HFFc6 (cell line): ENCODE measurements at places on chromosomes 3 and 15. TPM values are rescaled to one million over a fixed set of nuclear protein-coding genes. Genes with fewer than 3 reads are reported as not detected.
A peak's percentile ranks its signal among the peaks of the same experiment; 100 is the strongest.

DNA sequence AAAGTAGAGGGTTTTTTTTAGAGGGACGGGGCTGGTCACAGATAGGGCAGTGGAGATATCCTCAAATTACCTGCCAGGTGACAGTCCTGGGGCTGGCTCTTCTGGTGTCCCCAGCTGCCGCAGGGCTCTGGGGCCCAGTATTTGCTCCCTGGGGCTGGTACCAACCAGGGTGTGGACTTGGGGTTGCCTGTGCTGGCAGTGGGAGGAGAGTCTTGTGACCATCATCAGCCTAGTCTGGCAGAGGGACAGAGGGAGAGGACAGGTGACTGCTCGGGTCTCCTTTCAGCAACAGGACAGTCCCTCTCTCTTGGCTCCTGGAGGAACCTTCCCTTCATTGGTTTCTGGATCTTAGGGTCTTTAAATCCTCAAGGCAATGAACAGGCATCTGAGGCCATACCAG is 7.9 kb upstream of the RPP14 start:
- DNase-seq, result no peak

IL17RD gene
- total RNA-seq, result 0.05 to 0.31 TPM (median 0.05 TPM) in 3 replicates

ANKDD1A gene
- 1.4 to 1.9 TPM (median 1.8 TPM) in 3 replicates for total RNA-seq

DNA sequence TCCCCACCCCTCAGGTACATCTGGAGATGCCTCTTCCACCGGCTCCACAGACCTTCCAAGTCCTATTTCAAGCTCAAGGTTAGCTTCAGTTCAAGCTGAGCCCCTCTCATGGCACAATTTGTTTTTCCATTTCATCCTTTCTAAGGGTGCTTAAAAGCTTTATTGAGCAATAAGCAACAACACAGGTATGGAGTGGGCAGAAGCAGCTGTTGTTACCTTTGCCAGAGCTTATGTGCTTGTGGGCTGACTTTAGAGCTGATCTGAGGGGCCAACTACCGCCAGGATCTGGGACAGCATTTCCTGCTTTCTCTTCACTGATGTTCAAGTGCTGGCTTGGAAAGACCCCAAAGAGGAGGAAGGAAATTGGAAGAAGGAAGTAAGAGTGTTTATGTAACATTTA is 140.0 kb upstream of the KLHL25 start:
- DNase-seq, result no peak

- DNase-seq, result no peak
These were observed 24.3 kb downstream of the CD200R1L start for GRCh38 chr3:112822064-112823055.

DNA sequence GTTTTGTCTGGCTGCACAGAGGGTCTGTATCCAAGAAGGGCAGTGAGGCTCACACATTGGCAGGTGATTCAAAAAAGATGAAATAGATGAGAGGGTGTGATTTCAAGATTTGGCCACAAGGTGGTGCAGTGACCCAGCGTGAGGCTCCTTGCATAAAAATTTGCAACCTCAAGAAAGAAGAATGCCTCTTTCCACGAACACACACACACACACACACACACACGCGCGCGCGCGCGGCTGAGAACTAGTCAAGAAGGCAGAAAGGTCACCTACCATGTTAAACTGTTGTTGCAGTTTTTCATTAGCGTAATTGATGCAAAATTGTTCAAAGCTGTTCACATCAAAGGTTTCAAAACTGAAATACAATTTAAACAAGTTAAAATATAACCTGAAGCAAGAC is 39.2 kb downstream of the MYO5C start:
- DNase-seq, result peak; percentile 69

GRCh38 chr3:43104660-43105595 is 951 bp downstream of the POMGNT2 start:
- no peak for DNase-seq

DBR1 gene
- 13.7 to 13.9 TPM (median 13.8 TPM) in 3 replicates for total RNA-seq

PLSCR5 gene
- total RNA-seq, result not detected in 3 replicates

LXN gene
- 11.6 to 16.8 TPM (median 13.2 TPM) in 3 replicates for total RNA-seq

GRCh38 chr3:37992271-37993066 is 1.9 kb downstream of the VILL start:
- no peak for DNase-seq

- no peak for DNase-seq
These were observed at the start of gene CADPS for GRCh38 chr3:62874711-62875557. TSS of gene CADPS (minus strand) at chr3:62875416. CDS start at chr3:62875029, 387 bp downstream.

DNA sequence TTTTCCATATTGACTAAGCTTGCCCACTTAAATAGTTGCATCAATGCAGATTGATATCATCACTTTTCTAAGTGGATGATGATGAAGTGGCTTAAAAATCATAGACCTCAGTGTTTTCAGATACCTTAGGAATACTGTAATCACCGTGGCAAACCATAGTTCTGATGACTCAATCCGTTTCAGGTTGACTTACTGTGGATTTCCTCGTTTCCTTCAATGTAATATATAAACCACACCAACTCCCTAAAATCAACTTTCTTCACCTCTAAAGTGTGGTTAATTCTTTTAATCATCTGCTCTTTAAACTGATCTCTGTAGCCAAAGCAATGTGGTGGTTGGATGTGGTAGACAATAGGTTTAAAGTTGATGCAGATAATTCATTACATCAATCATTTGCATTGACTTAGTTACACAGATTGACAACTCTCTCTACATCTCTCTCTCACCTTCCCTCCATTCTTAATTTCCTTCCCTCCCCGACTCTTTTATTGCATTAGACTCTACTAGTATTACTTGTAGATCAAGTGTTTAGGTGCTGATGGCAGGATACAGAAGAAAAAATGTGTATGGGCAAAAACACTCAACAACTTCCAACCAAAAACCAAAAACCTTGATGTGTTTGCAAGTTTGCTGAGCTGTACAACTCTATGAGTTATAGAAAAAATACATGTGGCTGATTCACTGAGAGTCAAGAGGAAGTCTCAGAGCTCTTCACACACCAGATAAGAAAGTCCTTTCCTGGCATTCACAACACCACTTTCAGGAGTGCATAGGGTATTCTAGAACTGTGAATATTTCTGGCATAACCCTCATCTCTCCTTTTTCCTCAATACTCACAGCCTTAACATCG is 243.5 kb downstream of the NFKBIZ start:
- DNase-seq, result peak; percentile 70

DNA sequence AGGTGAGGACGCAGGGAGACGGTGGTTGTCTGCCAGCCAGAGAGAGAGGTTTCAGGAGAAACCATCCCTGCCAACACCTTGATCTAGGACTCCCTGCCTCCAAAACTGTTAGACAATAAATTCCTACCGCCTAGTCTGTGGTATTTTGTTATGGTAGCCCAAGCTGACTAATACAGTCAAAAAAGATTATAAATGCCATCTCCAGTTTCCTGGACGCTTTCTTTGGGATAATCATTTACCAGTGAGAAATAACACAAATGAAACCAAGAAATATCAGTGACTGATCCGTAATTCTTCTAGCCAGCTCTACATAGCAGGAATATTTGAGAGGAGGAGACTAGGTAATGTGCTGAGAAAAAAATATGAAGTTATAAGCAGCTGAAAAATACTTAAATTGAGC is 707.8 kb upstream of the LMCD1 start:
- DNase-seq, result no peak

SLC2A2 gene
- not detected in 3 replicates for total RNA-seq

CCR5 gene
- not detected in 3 replicates for total RNA-seq

UNC13C gene
- not detected in 3 replicates for total RNA-seq

HAPLN3 gene
- total RNA-seq, result 8.4 to 16.6 TPM (median 14.4 TPM) in 3 replicates

- DNase-seq, result no peak
These were observed 3.7 kb downstream of the NMD3 start for GRCh38 chr3:161224786-161225185.

GRCh38 chr3:114454551-114455251 is 160.9 kb downstream of the TIGIT start:
- DNase-seq, result no peak

DNA sequence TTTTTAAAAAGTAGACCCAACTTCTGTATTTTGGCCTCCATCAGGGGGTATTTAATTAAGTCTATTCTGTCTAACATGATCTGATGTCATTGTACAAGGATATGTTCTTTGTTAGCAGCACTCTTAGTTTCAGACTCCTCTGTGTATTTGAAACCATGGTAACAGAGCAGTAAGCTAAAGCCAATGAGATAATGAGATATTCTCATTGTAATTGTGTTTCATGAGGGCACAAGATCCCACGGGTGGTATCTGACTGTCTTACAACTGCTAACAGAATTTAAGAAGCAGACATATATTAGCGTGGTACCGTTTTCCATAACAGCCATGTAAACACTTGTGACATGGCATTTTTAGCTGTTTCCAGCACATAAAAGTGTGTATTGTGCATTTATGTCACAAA is 251.2 kb upstream of the VEPH1 start:
- no peak for DNase-seq

GRCh38 chr3:159859836-159860235 is 128.8 kb upstream of the IL12A start:
- DNase-seq, result no peak

DNA sequence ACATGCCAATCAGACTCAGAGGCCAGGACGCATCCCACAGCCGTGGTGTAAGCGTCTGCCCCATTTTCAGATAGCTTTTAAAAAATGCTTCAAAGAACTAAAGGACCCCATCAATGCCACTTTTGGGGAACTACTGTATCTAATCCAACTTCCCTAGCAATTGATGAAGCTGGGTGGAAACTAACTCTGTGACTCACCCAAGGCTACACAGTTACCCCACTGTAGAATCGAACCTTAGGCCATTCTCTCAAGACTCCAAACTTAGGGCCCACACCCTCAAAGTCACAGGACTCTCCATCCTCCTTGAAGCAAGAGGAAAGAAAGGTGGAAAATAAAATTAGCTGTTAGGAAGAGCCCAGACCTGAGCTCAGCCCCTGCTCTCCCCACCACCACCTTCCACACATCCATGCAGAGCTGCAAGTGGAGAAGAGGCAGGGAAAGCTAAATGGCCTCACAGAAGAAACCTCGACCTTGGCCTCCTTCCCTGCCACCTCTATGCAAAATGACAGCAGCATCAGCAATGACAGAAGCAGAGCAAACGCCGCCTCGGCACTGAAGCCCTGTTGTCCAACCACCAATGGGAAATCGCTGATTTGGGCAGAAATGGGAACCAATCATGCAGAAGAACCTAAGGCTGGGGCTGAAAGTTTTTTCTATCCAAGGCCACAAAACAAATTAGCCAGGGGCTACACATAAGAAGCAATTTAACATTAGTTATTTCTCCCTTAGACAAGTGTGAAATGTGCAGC is 22.2 kb downstream of the ANP32A start:
- no peak for DNase-seq

DNA sequence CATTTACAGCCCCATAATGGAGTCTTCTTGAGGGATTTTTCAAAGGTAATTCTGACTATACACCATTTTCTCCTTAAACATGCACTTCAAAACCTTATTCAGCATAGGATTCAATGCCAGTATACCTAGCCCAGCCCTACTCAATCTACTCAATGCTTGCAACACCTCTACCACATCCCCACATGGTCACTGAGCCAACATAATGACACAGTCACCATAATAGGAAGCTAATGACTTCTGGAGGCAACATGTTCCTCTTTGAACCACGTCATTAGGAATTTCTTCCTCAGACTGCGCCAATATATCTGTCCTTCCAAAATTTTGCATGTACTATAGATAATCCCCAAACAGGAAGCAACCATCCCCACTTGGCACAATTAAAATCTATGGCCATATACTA is 153.9 kb upstream of the SETMAR start:
- DNase-seq, result no peak

PTPRG gene
- total RNA-seq, result 33.8 to 38.6 TPM (median 35.6 TPM) in 3 replicates

- DNase-seq, result no peak
These were observed 18.7 kb downstream of the DNASE1L3 start for GRCh38 chr3:58192069-58192468.

CYP1A2 gene
- not detected in 3 replicates for total RNA-seq

- DNase-seq, result no peak
These were observed 7.4 kb downstream of the GLB1 start for GRCh38 chr3:33089515-33089914.

FBN1 gene
- total RNA-seq, result 602 to 736 TPM (median 692 TPM) in 3 replicates

GRCh38 chr3:90092994-90093393 is 985.6 kb downstream of the EPHA3 start:
- peak; percentile 4 for DNase-seq

ERICH6 gene
- 0.18 TPM in 1 of 2 replicates, not detected in the other for total RNA-seq

DAZL gene
- total RNA-seq, result not detected in 3 replicates

GRCh38 chr3:28575746-28576613 is 227.4 kb upstream of the AZI2 start:
- DNase-seq, result no peak

MFGE8 gene
- 846 to 963 TPM (median 856 TPM) in 3 replicates for total RNA-seq

GRCh38 chr15:68719672-68720071 is 101.0 kb downstream of the ANP32A start:
- no peak for DNase-seq

TRA2B gene
- total RNA-seq, result 120 to 137 TPM (median 130 TPM) in 3 replicates
